ENCODE measurements at places on chromosomes 1 and 21.

- DNase-seq: no peak
Measured at GRCh38 chr1:26119892-26120608, 8.4 kb downstream of the PDIK1L start.

DNA sequence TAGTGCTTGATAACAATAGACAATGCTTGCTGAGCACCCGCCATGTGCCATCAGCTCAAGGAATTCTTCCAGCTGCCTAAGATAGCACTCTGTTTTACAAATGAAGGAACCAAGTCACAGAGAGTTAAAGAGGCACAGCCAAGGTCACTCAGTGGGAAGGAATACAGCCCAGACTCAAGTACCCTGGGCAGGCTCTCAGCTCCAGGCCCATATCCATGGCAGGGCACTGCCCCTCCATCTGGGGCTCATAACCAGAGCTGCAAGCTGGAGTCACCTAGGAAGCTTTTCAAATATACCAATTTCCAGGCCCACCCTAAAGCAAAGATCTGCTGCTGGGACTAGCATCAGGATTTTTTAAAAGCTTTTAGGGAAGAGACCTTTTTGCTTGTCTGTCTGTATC, 1.6 kb downstream of the CLEC20A start:
- no peak for DNase-seq

DNA sequence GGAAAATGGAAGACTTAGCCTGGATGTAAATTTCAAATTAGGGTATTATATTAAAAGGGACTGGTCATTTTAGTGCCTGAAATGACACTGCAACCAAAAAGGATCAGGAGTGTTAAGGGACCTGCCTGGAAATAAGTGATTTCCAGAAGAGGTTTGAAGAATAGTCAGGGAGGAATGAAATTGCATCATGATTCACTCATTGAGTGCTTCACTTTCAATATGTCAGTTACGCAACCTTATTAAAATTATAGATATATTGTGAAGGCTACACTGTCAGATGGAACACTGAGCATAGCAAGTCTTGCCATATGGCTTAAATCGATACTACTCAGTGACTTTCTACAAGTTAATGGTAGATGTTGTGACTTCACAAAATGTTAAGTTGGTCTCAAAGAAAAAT, 275.2 kb upstream of the DPYD start:
- no peak for DNase-seq

DNA sequence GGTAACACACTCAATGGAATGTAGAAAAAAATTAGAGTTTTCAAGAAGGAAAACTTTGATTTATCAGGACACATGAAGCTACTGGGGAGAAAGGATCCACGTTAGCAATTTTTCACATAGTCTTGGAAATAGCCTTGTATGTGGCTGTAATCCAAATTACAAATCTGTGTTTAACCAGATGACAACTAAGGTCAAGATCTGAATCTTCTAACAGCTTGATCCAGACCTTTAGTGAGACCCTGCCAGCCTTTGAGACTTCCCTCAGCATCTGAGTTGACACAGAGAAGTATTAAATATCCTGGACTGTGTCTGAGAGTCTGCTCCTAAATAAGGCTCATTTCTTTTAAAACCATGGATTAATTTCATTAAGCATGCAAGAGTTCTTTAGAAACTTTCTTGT, 135.9 kb upstream of the KCNK2 start:
- DNase-seq: no peak

DNA sequence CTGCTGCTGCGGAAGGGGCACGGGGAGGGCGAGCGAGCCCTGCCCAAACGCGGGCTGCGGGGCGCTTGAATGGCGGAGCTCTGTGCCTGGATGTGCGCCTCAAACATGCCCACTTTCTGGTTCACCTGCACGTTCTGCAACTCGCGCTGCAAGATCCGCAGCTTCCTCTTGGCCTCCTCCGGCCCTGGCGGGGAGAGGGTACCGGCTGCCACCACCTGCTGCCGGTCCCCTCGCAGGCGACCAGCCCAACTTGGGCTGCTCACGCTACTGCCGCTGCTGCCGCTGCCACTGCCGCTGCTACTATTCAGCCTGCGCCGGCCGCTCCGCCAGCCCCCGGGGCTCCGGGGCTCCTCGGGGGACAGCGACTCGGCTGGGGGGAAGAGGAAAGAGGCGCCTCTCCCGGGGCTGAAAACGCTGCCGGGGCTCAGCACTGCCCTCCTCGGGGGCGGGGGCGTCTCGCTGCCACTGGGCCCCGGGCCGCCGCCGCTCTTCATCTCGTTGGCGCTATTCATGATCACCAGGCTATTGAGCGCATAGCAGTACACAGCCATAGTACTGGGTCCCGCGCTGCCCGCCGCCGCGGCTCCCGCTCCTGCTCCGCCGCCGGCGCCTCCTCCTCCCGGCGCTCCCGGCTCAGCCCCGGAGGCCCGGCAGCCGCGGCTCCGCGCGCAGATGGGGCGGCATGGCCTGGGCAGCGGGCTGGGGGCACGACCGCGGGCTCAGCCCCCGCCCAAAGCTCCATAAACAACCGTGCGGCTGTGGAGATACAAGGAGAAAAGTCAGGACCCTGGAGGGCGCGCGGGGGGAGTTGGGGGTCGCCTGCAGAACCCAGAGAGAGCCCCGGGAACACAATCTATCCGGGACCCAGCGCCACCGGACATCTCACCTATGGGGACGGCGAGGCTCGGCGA, 1.9 kb downstream of the ITPKB start:
- DNase-seq: peak; percentile 49

Measured in heart right ventricle (tissue), 16 donors.